CD4-positive, alpha-beta T cell treated with Interleukin-6 at 100 ng/mL for 8 hours (primary cell): ENCODE measurements at places on chromosomes 4 and X.
A peak's percentile ranks its signal among the peaks of the same experiment; 100 is the strongest.

DNA sequence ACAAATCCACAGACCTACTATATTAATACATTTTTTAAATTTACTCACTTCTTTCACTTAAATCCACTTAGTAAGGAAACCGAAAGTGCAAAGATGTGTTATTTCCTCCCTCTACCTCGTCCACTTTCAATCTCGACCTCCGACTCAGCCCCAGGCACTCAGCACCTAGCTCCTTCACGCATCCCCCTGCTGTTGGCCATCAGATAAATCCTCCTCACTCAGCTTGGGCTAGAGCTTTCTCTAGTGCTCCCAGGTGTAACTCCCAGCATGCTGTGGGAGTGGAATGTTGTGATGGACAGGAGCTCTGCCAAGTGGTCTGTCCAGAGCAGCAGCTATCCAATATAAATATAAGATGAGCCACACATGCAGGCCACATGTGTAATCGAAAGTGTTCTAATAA, 26.7 kb upstream of the TEC start:
- no peak for DNase-seq

DNA sequence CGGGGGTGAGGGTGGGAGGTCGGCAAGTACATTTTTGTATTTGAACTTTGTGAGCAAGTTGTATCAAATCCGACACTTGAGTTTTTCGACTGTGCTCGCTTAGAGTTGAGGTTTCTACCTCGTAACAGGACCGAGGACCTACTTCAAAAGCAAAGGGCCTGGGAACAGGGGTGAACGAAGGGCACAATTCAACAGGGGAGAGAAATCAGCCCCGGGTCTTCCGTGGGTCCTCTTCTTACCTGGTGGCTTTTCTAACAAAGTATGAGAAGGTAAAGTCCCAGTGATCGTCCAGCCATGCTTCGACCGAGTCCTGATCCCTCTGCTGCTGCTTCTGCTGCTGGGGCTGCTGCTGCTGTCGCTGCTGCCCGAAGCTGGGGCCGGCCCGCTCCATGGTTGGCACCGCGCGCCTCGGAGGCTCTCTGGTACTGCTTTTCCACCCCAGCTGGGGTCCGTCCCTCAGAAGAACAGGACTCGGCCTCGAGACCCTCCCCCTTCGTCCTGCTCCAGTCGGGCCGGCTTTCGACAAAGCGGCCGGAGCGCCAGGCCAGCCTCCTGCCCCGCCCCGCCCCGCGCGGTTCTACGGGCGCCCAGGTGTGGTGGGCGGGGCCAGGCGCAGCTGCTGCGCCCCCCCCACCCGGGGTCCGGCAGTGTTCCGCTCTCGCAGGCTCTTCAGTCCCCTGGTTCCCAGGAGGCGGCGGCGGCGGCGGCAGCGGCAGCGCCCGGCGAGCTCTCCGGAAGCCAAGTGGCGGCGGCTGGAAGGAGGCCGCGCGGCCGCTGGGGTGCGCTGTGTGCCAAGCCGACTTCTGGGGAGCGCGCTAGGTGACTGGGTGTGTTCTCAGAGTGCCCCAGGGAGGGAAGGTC, at the start of gene PDE5A:
PDE5A (minus strand) TSS at position 524 of the 861 bp plus-strand sequence; CDS start at position 391, 133 bp downstream.
- DNase-seq: peak; percentile 77

DNA sequence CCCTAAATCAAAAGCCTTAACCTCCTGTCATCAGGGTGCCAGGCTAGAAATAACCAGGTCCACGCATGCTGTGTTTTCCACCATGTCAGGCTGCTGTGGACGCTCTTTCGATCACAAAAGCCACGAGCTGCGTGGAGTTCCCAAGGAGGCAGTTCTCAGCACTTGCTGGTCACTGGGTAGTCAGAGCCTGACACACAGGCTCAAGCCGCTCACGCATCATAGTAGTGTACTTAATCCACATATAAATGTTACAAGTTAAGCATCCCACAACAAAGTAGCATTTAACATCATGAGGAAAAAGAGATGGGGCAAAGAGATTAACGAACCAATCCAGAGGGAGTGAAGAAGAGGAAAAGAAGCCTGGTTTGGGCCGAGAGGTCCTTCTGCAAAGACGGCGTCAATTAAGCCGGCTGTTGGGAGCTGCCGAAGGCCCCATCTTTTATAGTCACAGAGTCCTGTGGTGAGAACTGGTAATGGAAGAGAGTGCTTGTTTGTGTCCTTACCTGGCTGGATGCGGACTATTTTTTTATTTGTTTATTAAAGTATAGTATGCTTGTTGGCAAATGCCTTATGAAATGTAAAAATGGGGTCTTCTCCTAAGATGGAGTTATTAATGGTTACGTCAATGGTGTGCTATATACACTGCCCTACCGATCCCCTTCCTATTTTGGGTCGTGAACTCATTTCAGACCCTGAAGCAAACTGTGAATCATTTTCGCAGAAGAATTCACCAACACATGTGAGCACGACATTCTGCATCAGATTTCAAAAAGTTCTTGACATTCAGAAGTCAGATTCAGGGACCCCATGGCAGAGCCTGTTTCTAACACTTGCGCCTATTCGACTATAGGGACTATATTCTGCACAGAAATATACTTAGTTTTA, 675 bp downstream of the PRIMPOL start:
- DNase-seq: no peak

DNA sequence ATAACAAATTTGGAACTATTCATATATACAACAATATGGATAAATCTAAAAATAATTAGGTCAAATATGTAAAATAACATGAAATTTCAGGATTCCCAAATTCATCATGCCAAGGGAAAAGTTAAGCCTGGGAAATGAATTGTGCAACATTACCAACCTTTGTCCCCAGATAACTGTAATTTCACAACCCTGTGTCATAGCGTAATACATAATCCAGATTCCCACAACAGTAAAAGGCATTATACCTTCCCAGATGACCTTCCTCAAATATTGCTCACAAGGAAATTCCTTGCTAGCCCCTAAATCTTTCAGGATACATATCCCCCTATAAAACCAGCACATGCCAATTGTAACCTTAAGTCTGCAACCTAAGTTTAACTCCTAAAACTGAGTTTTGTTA, 32.9 kb upstream of the RAB40A start:
- no peak for DNase-seq

- DNase-seq: no peak
Observed at GRCh38 chrX:153732401-153732800, 7.7 kb downstream of the ABCD1 start.
